ENCODE measurements at places on chromosomes 16 and 17.

DNA sequence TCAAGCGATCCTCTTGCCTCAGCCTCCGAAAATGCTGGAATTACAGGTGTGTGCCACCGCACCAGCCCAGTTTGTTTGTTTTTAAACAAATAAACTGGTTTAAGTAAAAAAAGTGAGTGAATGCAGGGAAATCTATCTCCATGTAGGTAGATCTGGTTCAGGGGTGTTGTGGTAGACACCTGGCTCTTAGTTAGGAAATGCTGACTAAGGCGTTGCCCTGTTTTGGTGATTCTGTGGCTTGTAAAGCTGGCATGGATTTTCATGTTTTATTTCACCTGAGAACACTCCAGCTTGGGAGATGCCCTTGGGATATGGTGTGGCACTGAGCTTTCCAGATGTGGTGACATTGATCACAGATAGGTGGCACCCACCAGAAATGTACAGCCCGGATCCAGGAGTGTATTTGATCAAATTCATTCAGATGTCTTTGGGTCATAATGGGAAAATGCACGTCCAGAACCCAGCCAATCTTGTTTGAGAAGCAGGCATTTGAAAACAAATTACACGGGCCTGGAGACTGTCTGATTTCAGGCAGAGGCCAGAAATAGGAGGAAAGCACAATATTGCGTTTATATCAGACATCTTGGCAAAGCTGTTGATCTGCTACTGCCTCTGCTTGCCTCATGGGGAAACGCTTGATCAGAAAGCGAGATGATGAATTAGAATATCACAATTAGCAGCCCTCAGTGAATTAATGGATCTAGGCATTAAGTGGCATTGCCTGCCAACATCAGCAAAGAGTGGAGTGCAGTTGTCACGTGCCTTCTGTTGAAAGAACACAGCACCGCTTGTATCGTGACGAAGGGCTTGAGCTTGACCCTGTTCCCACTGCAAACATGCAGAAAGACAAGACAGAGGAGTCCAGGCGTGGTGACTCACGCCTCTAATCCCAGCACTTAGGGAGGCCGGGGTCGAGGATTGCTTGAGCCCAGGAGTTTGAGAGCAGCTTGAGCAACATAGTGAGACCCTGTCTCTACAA, 7.3 kb upstream of the IL34 start:
- DNase-seq, result no peak

DNA sequence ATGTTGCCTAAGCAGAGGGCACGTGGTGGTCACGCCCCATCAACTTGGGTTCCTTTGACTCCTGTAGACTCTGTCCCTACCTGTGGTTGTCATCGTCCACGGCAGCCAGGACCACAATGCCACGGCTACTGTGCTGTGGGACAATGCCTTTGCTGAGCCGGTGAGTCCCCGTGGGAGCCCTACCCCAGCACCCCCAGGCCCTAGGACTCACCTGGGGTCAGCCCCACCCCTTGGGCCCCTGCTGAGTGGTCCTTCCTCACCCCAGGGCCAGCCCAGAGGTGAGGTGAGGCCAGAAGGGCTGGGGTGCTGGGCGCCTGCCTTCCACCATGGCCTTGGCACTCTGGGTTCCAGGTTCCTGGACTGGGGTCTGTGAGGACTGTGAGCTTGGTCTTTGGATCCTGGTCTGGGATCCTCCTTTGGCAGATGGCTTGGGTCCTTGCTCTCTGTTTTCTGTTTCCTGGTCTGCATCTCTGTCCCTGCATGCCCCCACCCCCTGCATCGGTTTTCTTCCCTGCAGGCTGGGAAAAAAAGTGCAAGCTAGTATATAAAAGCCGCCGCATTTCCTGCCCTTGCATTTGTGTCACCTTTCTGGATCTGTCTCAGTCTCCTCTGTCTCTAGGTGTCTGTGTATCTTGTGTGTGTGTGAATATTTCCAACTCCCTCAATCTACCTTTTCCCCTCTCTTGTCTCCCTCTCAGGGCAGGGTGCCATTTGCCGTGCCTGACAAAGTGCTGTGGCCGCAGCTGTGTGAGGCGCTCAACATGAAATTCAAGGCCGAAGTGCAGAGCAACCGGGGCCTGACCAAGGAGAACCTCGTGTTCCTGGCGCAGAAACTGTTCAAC, 17.5 kb downstream of the STAT5A start:
- no peak for DNase-seq

DNA sequence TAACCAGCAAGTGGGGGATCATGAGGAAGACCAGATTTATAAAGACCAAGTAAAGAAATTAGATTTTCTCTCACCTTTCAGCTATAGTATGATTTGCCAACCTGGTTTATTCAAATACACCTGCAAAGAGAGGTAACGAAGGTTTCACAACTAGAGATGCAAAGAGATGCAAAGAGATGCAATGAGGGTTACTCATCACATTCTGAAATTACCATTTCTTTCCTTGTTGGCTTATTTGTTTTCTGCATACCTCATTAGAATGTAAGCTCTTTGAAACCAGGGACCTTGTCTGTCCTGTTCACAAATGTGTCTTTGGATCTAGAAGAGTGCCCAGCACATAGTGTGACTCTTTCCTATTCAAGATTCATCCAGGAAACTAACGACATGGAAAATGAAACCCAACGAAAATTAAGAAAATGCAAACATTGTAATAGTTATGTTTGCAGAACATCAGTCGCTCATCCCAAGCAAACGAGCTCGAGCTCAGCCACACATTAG, 9.0 kb upstream of the LONP2 start:
- no peak for DNase-seq

DNA sequence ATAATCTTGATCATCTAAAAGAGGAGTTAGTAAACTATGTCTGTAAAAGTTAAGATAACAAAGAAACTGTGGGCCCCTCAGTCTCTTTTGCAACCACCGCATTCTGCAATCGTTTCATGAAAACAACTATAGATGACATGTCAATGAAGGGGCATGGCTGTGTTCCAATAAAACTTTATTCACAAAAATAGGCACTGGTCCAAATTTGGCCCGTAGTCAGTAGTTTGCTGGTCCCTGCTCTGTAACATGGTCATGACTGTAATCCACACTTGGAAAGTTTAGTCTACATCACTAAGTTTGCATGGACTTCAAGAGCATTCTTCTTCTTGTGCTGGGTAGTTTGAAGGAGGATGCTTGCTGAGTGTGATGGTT, 299.3 kb upstream of the PSMD7 start:
- no peak for DNase-seq

DNA sequence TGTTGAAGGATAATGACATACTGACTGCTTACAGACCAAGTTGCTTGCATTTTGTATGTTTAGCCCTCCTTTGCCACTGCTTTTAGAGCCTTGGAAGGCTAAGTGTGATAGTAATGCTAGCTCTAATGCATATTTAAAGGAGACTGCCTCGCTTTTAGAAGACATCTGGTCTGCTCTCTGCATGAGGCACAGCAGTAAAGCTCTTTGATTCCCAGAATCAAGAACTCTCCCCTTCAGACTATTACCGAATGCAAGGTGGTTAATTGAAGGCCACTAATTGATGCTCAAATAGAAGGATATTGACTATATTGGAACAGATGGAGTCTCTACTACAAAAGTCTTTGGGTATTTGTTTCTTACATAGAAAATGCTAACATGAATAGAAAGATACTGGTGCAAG, 19.1 kb downstream of the CAPNS2 start:
- DNase-seq, result no peak

All from NCI-H774 (cell line).